Stomach (tissue), 19 donors: ENCODE measurements at places on chromosomes 16 and 17.

- no peak for DNase-seq
Observed at GRCh38 chr16:64749346-64749745, 372.5 kb downstream of the CDH11 start.

DNA sequence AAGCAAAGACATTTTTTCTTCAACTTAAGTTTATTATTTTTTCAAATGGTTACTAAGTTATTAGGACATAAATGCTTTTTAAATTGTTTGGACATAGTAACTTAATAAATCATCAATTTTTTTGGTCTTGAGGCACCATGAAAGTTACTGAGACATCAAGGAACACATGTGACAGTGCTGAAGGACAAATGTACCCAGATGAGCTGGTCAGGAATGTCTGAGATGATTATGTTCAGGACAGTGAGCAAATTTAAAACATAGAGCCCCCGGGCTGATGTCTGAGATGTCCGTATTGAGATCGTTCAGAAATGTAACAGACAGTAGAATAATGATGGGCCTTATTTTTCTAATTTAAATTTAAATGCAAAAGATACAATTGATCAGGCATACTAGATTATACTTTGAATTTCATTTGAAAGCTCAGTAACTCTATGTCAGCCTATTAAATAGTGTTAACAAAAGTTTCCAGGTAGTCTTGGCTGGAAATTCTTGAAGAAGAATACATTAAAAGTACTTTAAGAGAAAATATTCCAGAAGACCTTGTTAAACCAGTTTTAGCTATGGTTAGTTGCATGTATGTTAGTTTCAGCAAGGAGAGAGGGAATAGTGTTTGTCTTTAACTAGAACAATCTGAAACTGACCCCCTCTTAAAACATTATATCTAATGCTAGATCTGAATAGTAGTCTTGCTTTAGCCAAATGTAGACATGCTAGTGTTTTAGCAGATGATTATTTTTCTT lies 36.4 kb downstream of the SEC14L1 start:
- no peak for DNase-seq

DNA sequence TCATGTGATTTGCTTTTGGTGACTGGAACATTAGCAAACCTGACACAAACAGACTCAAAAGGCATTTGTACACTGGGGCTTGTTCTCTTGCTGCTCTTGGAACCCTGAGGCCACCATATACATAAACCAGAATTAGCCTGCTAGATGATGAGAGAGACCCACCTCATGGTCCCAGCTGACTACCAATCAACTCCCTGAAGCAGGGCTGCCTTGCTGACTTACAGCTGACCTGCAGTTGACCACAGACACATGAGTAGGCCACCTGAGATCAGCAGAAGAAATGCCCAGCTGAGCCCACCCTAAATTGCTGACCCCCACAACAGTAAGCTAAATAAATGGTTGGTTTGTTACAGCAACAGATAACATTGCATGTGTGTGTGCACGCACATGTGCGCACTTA lies 28.7 kb downstream of the BRIP1 start:
- no peak for DNase-seq

- DNase-seq = no peak
Observed at GRCh38 chr16:58034774-58035173, 9.2 kb downstream of the MMP15 start.

GRCh38 chr17:32927201-32927723 lies 691 bp upstream of the TMEM98 start:
- peak; percentile 51 for DNase-seq

GRCh38 chr16:24188751-24189318 lies 67.3 kb upstream of the CACNG3 start:
- DNase-seq = no peak

GRCh38 chr16:28923231-28923587 lies 1.8 kb downstream of the RABEP2 start:
- DNase-seq = peak; percentile 46

DNA sequence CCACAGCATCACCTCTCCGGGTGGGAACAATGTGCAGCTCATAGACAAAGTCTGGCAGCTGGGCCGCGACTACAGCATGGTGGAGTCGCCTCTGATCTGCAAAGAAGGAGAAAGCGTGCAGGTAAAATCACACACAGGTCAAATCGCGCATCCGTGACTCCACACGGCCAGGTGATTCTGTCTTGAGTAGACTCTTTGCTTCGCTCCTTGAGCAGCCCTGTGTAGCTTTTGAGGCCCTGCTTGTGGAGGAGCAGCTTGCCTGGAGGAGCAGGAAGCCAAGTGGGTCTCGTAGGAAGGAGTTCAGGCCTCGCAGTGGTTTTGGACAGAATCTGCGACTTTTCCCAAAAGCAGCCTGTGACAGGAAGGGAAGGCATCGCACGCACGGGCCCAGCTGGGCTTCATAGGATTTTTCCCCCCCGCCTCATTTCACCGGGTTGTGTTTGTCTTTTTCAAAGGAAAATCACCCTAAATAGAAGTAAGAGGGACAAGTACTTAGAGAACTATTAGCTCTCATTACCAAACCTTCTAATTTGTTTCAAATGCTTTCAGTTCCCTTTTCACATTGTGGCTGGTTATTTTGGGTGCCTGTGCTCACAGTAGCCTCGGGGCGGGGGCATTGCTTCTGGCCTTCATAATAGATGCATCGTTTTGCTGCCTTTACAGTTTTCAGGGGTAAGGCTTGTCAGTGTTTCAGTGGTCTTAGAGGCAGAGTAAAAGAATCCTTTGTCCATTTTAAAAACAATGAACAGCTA lies 71.5 kb downstream of the SEC14L1 start:
- no peak for DNase-seq

DNA sequence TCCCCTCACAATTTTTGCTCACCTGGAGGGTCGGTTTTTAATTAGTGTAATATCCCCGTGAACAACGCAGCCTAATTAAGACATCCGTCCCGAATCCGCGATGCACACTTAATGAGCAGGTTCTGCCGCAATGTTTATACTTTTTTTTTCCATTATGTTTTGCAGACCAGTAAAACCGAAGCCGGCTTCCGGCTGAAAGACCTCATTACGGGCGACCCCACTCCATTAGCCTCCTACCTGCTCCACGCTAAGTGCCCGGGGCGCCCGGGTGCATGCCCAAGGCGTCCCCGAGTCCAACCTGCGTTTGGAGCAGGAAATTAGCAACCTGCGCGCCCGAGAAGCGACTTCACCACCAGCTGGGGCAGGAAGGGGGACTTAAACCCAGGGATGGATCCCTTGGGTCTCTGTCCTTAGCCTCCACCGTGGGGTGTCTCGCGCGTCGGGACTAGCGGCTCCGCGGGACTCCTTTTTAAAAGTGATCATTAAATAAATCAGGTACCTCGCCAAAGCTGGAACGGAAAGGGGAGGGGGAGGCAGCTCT lies 1.7 kb downstream of the RBFOX3 start:
- DNase-seq = no peak

DNA sequence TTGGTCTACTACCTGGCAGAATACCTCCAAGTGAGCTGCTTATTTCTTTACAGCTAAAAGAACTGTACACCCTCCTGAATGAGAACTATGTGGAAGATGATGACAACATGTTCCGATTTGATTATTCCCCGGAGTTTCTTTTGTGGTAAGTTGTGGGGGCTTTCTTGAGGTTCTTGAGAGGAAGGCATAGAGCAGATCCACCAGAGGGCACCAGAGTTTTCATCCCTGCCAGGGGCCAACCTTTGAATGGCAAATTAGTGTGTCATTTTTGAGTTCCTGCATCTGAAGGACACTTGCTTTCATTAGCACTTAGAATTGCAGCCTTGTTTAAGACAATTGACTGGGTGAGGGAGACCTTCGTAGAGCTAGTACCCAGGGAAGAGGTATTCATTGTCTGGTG lies 35.0 kb downstream of the NMT1 start:
- DNase-seq = no peak

DNA sequence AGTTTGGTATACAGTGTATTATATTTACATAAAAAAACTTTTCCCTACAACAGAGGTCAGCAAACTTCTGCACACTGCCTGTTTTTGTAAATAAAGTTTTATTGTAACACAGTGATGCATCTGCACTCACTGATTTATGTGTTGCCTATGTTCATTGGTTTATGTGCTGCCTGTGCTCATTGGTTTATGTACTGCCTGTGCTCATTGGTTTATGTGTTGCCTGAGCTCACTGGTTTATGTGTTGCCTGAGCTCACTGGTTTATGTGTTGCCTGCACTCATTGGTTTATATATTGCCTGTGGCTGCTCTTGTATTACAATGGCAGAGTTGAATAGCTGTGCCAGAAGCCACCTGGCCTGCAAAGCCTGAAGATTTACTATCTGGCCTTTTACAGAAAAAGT lies 81.6 kb downstream of the MYH11 start:
- DNase-seq = no peak

DNA sequence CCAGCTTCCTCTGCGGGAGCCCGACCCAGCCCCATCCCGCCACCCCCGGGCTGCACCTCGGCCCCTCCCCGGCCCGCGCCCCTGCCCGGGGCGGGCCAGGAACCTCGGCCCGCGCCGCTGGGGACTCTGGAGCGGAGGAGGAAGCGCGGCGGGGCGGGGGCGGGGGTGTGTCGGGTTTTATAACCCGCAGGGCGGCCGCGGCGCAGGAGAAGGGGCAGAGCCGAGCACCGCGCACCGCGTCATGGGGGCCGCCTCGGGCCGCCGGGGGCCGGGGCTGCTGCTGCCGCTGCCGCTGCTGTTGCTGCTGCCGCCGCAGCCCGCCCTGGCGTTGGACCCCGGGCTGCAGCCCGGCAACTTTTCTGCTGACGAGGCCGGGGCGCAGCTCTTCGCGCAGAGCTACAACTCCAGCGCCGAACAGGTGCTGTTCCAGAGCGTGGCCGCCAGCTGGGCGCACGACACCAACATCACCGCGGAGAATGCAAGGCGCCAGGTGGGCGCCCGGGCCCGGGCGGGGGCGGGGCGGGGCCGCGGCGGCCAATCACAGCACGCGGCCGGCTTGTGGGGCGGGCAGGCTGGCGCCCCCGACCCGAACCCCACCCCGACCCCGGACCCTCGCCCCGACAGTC lies at the start of gene ACE:
Gene ACE (plus strand): TSS at position 208 of the 626 bp plus-strand sequence. CDS start 34 bp downstream, at position 242.
- peak; percentile 37 for DNase-seq

DNA sequence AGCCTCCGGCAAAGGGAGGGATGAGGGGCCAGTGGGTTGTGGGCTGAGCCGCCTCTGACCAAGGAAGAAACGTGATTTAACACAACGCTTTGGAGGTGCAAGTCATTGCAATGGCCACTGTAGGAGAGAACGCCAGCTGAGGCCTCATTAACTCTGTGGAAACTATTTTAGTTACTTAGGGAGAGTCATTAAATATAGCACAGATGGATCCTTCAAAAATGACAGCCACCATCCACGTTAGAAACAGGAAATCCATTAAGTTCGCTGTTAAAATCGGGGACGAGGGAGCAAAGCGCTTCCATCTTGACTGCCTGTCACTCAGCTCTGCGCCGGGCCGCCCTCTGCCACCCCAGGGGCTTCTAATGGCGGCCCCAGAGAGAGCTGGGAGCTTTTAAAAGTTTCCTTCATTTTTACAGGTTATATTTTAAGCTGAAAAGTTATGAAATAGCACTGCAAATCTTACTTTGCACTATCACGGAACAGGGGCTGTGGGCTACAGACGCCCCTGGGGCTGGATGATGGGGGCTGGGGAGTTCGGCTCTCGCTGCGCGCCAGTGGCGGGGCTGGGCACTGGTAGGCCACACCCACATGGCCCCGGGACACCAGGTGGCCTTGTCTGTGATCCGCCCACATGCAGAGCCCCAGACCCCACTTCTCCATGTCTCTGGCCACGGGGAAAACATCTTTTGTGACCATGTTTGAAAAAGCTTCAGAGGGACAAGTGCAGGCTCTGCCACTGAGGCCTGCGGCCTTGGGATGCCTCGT lies 54.6 kb downstream of the LMF1 start:
- DNase-seq = no peak

GRCh38 chr17:18971801-18972200 lies 19.8 kb downstream of the SLC5A10 start:
- DNase-seq = no peak

- DNase-seq = no peak
Observed at GRCh38 chr16:80680839-80681238, 123.6 kb downstream of the CDYL2 start.

GRCh38 chr17:79183043-79183292 lies 108.3 kb downstream of the ENGASE start:
- no peak for DNase-seq

DNA sequence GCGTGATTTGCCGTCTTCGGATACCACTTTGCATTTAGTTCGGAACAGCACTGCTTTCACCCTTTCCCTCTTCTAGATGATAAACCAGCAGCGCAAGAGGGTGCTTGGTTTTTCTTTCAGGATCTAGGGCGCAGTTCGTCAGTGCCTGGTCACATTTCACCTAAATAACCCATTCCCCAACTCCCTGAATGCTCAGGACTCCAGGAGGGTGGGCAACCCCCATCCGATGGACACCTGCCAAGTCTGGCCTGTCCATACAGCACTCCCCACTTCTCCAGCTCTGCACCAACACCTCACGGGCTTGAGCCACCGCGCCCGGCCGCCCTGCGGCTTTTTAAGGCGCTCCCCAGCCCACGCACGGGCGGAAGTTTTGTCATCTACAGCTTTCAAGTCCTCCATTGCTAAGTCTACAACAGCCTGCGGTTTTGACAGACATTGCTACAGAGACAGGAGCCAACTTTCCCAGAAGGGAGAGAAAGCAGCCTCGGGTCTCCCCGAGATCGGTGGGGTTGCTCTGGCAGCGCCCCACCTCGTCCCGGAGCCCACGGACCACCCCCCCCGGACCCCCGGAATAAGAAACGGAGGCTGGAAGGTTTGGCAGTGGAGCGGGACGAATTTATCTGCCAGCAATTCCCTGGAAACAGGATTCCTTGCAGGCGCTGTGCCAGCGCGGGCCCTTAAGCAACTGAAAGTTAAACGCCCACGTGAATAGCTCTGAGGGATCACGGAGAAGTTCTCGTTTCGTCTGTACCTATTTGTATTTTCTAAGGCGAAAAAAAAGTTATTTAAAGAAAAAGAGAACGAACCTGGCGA lies 38.6 kb upstream of the SLFN13 start:
- DNase-seq = peak; percentile 52

- no peak for DNase-seq
Observed at GRCh38 chr17:80846932-80847331, 144.7 kb upstream of the CHMP6 start.

DNA sequence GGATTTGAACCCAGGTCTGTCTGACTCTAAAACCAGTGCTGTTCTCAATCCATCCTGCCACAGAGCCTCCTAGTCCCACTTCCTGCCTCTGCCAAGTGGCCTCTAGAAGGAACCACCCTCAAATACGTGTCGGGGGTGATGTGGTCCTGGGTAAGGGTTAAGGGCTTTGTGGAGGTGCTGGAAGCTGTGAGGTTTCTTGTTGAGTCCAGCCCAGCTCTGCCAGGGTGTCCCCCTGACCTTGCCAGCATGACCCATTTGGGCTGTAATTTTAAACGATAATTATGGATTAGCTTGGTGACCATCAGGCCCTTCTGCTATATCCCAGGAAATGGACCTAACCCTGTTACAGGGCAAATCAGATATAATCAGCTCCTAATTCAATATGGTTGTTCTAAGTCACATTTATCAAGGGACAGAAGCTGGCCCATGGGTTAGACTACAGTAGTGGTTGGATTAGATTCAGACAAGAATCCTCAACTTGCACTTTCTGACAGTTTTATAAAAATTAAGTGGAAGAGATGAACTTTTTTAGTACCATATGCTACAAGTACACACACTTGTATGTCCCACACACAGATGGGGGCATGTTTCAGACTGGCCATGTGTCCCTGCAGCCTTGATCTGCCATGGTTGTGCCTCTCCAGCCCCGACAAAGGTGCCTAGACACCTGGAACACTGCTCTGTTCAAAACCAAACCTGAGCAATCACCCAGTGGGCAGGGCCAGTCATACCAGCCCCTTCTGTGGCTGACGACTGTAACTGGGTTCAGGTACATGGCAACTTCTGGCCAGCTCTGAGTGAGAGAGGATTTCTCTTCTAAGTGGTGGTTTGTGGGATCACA lies 48.0 kb downstream of the SMPD3 start:
- DNase-seq = no peak
